Left renal cortex interstitium (tissue), 4 donors: ENCODE measurements at places on chromosomes 5 and 9. TPM values are rescaled to one million over a fixed set of nuclear protein-coding genes. Genes with fewer than 3 reads are reported as not detected.

The OCLN gene
- polyA plus RNA-seq = 45.1 TPM

- no peak for DNase-seq
Measured at GRCh38 chr5:178530526-178530925, 59.7 kb downstream of the COL23A1 start.

- no peak for DNase-seq
Measured at GRCh38 chr5:95280401-95281095, 4.3 kb downstream of the MCTP1 start.

GRCh38 chr9:91029650-91030361 lies 228.2 kb downstream of the SYK start:
- no peak for DNase-seq

- no peak for DNase-seq
Measured at GRCh38 chr9:92188969-92189781, 74.0 kb upstream of the SPTLC1 start.

DNA sequence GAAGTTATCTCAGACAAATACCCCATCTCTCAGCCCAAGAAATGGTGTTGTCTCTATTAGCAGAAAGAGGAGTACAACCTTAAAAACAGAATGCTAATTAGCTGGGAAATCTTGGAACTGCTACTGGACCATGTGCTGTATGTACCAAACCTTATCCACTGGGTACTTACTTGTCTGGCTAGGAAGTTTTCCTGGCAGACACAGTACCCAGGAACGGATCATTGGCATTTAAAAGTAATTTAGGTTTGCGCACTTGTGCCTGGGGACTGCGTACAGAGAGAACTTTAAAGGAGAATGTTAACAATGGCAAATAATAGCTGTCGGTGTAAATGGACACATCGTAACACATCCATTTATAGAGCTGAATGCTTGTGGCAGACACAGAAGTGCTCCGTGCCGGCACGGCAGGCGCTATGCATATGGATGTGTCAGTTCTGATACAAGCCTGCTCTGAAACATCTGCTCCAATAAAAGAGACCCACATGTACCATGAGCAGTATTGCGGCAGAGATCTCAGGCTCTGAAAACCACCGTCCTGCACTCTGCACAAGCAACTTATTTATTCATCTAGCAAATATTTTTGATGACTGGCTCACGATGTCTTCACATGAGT lies 290.6 kb upstream of the PANK3 start:
- DNase-seq = no peak

The SNX2 gene
- polyA plus RNA-seq = 152 TPM

The GARIN3 gene
- not detected for polyA plus RNA-seq

The PMPCA gene
- polyA plus RNA-seq = 64.4 TPM

The SLC4A9 gene
- polyA plus RNA-seq = 17.6 TPM

DNA sequence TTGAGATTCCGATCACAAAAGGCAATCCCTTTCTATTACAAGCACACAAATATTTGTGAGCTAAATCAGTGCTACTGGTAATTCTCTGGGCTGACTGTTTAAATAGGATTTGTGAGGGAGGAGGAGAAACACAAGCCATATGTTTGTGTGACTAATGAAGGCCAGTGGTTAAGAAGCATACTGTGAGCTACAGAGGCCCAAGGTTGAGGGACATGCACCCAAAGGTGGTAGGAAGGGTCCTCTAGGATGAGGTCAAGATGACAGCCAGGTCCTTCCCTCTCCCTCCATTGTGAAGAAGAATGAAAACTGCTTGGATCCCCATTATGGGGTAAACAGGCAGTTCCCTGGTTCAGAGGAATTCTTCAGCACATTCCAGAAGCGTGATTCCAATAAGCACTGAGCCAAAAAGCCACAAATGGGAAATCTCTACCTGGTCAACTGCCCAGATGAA lies 83.9 kb downstream of the SPOCK1 start:
- DNase-seq = no peak
